ENCODE measurements at places on chromosomes 16 and 17.

DNA sequence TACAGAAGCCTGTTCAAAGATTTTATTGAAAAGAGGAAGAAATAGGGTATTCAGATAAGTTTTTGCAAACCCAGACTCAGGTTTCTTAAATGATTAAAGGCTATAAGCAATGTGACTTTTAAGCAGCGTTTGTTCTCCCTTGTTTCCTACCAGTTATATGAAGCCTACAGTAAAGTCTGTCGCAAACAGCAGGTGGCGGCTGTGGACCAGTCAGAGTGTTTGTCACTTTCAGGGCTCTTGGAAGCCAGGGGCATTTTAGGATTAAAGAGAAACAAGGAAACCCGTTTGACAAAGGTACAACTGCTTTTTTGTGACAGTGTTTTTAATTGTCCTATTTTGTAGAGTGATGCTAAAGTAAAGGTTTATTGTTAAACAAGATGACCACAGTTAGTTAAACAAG is 7.7 kb upstream of the RARA start:
- DNase-seq = no peak

- no peak for DNase-seq
Measured at GRCh38 chr17:52140601-52141000, 17.9 kb downstream of the CA10 start.

DNA sequence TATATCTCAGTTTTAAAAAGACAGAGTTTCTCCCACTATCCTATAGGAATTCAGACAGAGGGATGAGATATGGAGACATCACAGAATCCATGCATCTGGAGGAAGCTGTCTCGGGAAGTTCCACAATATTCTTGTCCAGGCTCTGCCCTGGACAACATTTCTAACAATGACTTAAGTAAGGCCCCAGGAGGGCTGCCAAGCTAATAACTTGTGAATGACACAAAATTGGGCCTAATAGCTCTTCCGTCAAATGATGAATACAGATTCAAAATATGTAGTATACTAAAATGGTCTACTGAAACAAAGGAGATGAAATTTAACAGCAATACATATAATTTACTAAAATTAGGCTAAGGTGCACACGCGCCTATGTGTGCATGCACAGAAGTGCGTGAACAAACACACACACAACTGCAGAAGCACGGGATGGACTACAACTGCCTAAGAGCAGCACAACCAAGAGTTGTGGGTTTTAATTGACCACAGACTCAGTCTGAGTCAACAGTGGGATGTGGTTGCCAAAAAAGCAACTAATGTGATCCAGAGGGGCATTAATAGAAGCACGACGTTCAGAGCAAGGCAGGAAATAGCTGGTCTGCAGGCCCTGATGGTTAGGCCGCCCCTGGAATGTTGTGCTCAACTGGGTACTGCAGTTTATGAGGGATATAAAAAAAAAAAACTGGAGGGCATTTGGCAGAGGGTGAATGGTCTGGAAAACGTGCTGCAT is 26.3 kb upstream of the HS3ST2 start:
- no peak for DNase-seq

DNA sequence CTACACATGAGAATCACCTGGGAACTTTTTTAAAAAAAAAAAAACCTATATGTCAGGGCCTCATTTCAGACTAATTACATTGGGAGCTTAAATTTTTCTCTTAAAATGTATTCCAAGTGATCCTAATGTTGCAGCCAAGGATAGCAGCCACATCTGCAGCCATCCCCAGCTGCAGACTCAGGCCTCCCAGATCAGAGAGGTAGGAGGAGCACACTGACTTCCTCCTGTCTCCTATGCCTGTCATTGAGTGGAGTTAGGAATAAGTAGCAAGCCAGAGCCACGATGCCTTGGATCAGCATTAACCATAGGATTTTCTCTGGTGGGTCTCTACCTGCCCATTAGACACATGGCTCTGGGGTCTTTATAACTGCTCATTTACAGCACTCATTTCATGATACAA is 463.5 kb downstream of the HS3ST4 start:
- DNase-seq = no peak

- no peak for DNase-seq
Measured at GRCh38 chr17:36938566-36939051, 1.3 kb downstream of the LHX1 start.

DNA sequence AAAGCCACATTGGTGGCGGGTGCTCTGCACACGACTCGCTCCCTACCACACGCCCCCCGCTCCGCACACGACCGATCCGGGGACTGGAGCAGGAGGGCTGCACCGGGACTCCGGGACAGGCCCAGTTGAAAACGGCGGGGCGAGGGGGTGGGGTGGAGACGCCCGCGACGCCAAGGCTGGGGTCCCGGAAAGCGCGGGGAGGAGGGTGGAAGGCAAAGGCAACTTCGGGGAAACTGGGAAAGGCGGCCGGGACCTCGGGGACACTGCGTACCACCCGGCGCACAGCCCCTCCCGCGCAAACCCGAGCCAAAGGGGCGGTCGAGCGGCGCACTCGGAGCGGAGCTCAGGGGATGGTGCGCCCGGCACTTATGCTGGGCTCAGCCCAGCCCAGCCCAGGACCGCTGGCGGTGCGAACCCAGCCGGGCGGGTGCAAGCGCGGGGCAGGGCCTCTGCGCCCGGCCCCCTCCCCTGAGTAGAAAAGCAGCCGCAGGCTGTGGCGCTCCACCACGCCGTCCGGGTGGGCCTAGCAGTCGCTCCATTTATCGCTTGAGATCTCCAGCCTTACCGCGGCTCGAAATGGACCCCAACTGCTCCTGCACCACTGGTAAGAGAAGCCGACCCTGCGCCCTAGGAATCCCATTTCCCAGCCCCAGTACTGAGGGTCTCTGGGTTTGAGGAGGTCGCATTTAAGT is at the start of gene MT1M:
MT1M (plus strand) TSS at position 504 of the 692 bp plus-strand sequence; CDS start at position 577, 73 bp downstream.
- DNase-seq = no peak
